Lung (tissue), 17 donors: ENCODE measurements at places on chromosomes 6 and 20. TPM values are rescaled to one million over a fixed set of nuclear protein-coding genes. Genes with fewer than 3 reads are reported as not detected.

DNA sequence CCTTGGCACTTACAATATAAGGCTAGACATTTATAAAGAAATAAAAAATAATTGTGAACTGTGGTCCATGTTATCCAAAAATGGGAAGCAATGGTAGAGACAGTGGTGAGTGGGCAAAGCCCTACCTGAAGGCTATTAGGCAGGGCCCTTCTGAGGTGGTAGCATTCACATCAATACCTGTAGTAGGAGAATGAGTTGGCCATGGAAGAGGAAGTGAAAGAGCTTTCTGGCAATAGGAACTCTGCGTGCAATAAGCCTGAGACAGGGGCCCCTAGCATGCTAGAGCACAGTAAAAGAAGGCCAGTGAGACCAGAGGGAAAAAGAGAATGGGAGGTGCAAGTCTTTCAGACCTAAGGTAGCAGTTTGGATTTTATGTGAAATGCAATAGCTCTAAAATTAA lies 754.5 kb downstream of the PTPRT start:
- peaks cover 2% of the 10 kb centered on the region for H3K4me1 ChIP-seq
- DNase-seq = no peak
- H3K27ac ChIP-seq = no peak overlapping the region
- H3K36me3 ChIP-seq = no peaks in the 10 kb centered on the region

DNA sequence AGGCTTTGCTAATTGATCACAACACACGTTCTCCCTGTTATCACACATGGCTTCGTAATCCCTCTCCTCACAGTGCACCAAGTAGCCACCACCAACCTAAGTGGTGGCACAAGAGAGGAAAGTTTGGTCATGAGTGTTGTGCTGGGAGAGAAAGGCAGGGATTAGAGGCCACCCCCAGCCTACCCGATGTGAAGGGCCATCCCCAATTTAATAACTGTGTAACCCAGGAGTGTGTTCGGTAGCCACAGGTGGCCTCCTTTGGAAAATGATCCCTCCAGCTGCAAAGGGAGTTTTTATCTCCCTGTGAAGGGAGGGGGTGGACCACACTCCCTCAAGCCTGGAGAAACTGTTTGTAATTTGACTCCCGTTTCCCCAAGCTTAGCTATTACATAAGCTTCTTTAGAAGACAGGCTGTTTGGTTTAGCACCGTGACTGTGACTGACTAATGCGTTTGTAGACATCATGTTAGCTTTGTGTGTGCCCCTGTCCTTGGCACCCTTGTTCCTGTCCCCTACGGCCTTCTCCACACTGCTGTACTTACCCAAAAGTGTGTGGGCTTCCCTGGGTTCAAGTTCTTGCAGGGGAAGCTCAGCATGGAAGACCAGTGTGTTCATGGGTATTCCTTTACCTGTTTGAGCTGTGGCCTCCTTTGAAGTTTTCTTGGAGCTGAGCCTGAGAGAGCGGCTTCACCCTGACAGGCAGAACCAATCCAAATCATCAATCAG lies 20.6 kb downstream of the PPP1R16B start:
- H3K4me1 ChIP-seq = peaks cover 4% of the 10 kb centered on the region
- no peaks in the 10 kb centered on the region for H3K27me3 ChIP-seq
- DNase-seq = no peak
- H3K4me3 ChIP-seq = no peak overlapping the region
- H3K36me3 ChIP-seq = no peaks in the 10 kb centered on the region

The HEY2 gene
- 5.2 TPM for total RNA-seq

- H3K4me1 ChIP-seq = no peaks in the 10 kb centered on the region
- no peak overlapping the region for H3K27ac ChIP-seq
- no peak for DNase-seq
- H3K27me3 ChIP-seq = no peaks in the 10 kb centered on the region
Measured at GRCh38 chr6:37731888-37732287, 34.2 kb upstream of the MDGA1 start.
